M059J (cell line): ENCODE measurements at places on chromosomes 5 and 9. TPM values are rescaled to one million over a fixed set of nuclear protein-coding genes. Genes with fewer than 3 reads are reported as not detected.

Gene ACTBL2
- 9.3 and 12.9 TPM in 2 replicates for total RNA-seq

Gene SIT1
- total RNA-seq = not detected in 2 replicates

Gene BNC2
- 5.5 and 7.0 TPM in 2 replicates for total RNA-seq

Gene FBLL1
- 0.66 and 0.81 TPM in 2 replicates for total RNA-seq

Gene NEUROG1
- total RNA-seq = not detected in 2 replicates

Gene SPATA31E1
- total RNA-seq = not detected in 2 replicates

Gene TMEFF1
- total RNA-seq = 0.05 and 4.0 TPM in 2 replicates

Gene SLC23A1
- not detected in 2 replicates for total RNA-seq

Gene MARCHF11
- 0.30 TPM in 1 of 2 replicates, not detected in the other for total RNA-seq

Gene PCDHB10
- 0.49 and 1.3 TPM in 2 replicates for total RNA-seq

Gene CER1
- not detected in 2 replicates for total RNA-seq

Gene OBP2B
- total RNA-seq = not detected in 2 replicates

Gene CDO1
- 0.05 and 0.74 TPM in 2 replicates for total RNA-seq
